Type B pancreatic cell (in vitro differentiated cells): ENCODE measurements at places on chromosomes 13 and 19. TPM values are rescaled to one million over a fixed set of nuclear protein-coding genes. Genes with fewer than 3 reads are reported as not detected.

The C1QTNF9B gene
- total RNA-seq, result not detected in 2 replicates

The SPRY2 gene
- 48.3 and 48.7 TPM in 2 replicates for total RNA-seq

The ZNF530 gene
- total RNA-seq, result 4.8 and 4.9 TPM in 2 replicates

The C19orf85 gene
- total RNA-seq, result not detected in 2 replicates

- no peak for DNase-seq
Measured at GRCh38 chr19:48290401-48290770, 20.5 kb downstream of the ZNF114 start.

- no peak for DNase-seq
Measured at GRCh38 chr19:58563823-58564222, 5.4 kb upstream of the UBE2M start.

- no peak for DNase-seq
Measured at GRCh38 chr13:88196106-88196505, 524.9 kb downstream of the SLITRK5 start.
